ENCODE measurements at places on chromosomes 13 and 19.

DNA sequence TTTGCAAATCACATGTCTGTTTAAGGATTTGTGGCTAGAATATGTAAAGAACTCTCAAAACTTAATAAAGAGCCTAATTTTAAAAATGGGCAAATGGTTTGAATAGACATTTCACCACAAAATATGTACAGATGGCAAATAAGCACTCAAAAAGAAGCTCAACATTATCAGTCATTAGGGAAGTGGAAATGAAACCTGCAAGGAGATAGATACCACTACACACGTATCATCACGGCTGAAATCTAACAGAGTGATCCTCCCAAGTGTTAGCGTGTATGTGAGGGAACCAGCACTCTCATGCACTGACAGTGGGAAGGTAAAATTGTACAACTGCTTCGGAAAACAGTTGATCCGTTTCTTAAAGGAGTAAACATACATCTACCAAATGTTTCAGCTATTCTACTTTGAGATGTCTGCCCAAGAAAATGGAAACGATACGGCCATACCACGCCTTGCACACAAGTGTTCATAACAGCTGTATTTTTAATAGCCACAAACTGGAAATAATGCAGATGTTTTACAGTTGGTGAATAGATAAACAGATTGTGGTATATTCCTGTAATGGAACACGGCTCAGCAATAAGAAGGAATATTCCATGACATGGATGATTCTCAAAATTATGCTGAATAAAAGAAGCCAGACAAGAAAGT lies 14.5 kb downstream of the ARHGEF7 start:
- no peak for DNase-seq

DNA sequence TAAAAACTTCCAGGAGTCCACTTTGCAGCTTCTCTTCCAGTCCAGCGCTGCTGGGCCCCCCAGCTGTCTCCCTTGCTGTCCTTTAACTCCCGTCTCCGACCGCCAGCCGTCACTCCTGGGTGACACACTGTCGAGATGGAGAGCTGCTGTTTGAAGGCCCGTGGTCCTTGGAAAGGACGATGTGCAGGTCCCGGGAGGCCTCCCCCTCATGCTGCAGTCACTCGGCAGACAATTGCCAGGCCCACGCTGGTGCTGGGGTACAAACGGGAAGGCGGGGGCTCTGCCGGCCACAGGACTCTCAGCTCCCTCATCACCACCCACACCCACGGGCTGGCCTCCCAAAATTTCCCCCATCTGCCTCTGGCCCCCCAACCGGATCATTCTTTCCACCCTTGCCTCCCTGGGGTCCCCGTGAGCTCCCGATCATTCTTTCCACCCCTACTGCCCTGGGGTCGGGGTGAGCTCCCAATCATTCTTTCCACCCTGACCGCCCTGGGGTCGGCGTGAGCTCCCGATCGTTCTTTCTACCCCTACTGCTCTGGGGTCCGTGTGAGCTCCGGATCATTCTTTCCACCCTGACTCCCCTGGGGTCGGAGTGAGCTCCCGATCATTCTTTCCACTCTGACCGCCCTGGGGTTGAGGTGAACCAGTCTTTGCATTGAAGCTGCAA lies 16.0 kb upstream of the ZNF554 start:
- DNase-seq: no peak

GRCh38 chr13:113722921-113723320 lies 36.1 kb upstream of the TMEM255B start:
- no peak for DNase-seq

GRCh38 chr13:51423766-51424165 lies 29.1 kb downstream of the INTS6 start:
- DNase-seq: no peak

- no peak for DNase-seq
Measured at GRCh38 chr19:2529473-2529918, 53.6 kb downstream of the GADD45B start.

DNA sequence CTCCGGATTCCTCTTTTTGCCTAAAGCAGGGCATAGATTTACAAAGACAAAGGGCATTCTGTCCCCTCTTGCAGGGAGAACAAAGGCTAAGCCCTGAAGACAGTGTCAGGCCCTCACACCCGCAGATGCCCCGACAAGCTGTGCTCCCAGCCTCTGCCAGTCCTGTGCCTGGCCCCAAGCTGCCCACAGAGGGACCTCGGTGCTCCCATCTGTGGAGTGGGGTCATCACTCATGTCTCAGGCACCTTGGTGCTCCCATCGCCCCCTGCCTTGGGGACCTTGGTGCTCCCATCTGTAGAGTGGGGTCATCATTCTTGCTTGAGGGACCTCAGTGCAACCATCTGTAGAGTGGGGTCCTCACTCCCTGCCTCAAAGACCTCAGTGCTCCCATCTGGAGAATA lies 24.3 kb downstream of the C13orf46 start:
- no peak for DNase-seq

GRCh38 chr13:73997964-73998363 lies 136.2 kb downstream of the KLF12 start:
- no peak for DNase-seq

- DNase-seq: peak; percentile 58
Measured at GRCh38 chr19:45955905-45956608, 17.6 kb downstream of the NOVA2 start.

- DNase-seq: no peak
Measured at GRCh38 chr13:27691207-27691606, 69.5 kb downstream of the POLR1D start.

- no peak for DNase-seq
Measured at GRCh38 chr19:27746691-27747380, 1466.1 kb downstream of the UQCRFS1 start.

DNA sequence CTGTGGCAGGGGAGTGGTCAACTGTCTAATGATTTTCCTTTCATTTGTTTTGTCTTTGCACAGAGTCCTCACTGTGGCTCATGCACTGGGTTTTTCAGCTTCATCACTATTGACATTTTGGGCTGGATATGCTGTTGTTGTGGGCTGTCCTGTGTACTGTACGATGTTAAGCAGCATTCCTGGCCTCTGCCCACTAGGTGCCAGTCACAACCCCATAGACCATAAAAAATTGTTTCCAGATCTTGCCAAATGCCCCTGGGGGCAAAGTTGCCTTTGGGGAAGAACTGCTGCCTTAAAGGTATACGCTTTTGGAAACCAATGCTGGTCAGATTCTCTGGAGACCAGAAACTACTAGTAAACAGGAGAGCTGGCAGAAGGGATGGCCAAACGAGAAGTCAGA lies 310.4 kb downstream of the SPRY2 start:
- peak; percentile 9 for DNase-seq

DNA sequence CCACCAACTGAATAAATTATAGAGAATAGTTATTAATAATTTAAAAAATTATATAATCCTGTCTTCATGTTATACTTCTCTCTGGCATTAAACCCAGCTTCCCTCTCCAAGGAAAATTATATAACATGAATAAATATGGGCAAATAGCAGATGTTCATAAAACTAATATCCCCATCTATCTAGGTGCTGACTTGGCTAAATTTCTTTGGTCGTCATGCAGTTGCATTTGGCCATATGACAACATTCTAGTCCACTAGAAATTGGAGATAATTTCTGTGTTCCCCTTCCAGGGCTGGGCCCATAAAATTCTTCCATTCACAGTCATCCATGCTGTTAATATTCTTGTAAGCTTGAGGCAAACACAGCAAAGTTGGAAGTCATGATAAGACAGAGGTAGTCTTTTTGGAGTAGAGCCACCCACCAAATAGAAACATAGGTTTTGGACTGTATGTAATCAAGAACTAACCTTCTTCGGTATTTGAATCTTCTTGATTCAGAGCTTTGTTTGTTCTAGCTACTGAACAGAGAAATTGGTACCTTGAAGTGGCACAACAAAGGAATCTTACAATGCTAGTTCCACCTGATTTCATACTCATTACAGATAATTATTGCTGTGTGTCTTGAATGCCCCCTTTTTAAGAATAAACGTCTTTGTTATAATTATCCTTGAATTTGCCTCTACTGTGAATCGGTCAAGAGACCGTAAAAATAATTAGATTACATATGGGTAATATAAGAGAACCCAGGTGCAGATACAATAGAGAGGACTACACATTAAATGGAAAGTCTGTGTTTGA lies 678.5 kb upstream of the PCDH20 start:
- no peak for DNase-seq

- DNase-seq: peak; percentile 38
Measured at GRCh38 chr13:51913421-51914136, 51.8 kb downstream of the CCDC70 start.

- DNase-seq: no peak
Measured at GRCh38 chr13:24254146-24254841, 55.1 kb upstream of the C1QTNF9 start.

- no peak for DNase-seq
Measured at GRCh38 chr13:111451402-111451801, 131.0 kb downstream of the TEX29 start.

DNA sequence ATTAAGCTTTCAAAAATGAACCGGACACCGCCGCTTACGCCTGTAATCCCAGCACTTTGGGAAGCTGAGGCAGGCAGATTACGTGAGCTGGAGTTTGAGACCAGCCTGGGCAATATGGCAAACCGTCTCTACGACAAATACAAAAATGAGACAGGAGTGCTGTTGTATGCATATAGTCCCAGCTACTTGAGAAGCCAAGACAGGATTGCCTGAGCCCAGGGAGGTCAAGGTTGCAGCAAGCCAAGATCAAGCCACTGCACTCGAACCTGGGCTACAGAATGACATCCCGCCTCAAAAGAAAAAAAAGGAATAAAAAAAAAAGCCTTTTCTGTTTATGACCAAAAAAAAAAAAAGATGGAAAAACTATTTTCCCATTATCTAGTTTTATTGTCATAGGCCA lies 96.4 kb downstream of the RBM26 start:
- no peak for DNase-seq

- DNase-seq: no peak
Measured at GRCh38 chr13:38636761-38637160, 50.1 kb upstream of the FREM2 start.

DNA sequence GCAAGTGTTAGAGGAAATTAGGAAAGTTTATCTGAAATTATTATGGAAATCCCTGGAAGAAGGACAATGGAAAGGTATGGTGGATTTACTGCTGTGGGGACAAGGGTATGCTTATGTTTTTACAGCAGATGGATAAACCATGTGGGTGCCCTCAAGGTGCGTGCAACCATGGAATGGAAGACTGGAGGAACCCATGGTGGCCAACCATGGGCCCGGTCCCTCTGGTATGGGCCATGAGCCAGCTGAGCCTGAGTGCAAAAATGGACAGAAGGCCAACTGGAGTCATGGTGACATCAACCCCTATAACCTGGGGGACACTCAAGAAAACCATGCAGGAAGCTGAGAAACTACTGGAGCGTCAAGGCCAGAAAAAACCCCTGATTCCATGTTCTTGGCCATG lies 46.1 kb upstream of the ZNF726 start:
- no peak for DNase-seq

GRCh38 chr19:39878398-39878797 lies 32.2 kb upstream of the FBL start:
- no peak for DNase-seq

GRCh38 chr19:30525383-30525782 lies 153.2 kb downstream of the ZNF536 start:
- DNase-seq: no peak

- no peak for DNase-seq
Measured at GRCh38 chr19:47757617-47758442, 12.5 kb downstream of the NOP53 start.

- DNase-seq: no peak
Measured at GRCh38 chr13:111265701-111266035, 54.8 kb upstream of the TEX29 start.

- DNase-seq: no peak
Measured at GRCh38 chr19:32129141-32129540, 216.3 kb upstream of the ZNF507 start.

- peak; percentile 45 for DNase-seq
Measured at GRCh38 chr13:39603424-39603947, 493 bp upstream of the LHFPL6 start.

- DNase-seq: no peak
Measured at GRCh38 chr13:75901501-75901900, 265.4 kb downstream of the LMO7 start.

DNA sequence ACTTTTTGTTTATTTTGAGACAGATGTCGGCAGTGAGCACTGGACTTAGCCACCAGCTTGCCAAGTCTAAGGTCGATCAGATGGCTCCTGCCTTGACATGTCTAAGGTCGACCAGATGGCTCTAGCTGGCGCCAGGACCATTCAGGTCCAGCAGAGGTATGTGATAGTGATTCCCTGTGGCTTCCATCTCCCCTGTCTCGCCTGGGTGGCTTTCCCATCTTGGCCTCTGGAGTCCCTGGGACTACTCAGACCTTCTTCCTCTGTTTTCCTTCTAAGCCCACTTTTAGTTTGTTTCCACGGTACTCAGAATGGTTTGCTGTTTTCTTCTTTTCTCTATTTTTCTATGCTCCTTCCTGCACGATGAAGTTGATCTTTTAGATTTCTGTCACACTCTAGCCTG lies 1435.7 kb downstream of the UQCRFS1 start:
- DNase-seq: no peak

- no peak for DNase-seq
Measured at GRCh38 chr13:89726690-89727435, 1620.6 kb upstream of the MIR17HG start.

GRCh38 chr19:40596608-40597328 lies 4.4 kb upstream of the LTBP4 start:
- no peak for DNase-seq

- DNase-seq: no peak
Measured at GRCh38 chr13:48158915-48159314, 64.0 kb upstream of the MED4 start.

DNA sequence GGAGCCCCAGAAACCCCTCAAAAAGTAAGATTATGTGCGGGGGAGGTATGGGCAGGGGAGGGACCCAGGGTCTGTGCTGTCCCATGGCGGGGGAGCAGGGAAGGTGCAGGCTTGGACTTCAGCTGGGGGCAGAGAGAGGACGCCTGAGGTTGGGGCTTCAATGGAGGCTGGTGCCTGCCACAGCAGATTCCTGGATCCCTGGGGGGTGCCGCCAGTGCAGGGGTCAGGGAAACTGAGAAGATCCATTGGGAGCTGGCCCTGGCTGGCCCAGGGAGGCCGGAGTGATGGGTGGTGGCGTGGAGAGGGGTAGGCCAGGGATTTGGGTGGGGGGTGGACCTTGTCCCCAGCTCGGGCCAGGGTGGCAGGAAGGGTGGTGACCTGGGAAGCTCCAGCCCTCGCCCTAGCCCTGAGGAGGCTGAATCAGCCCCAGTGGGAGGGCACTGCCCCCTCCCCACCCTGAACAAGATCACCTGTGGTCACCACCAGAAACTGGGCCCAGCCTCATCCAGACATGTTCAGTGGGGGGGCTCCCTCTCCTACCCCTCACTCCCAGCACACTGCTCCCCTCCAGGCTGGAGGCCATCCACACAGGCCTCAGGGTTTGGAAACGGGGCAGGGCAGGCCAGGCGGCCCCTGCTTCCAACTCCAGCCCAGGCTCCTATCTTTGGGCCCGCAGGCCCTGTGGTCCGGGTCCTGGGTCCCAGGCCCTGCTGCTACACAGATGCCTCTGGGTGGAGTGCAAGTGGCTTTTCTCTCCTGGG lies 1.4 kb downstream of the NKPD1 start:
- no peak for DNase-seq

- DNase-seq: no peak
Measured at GRCh38 chr13:49407068-49407467, 36.8 kb downstream of the CAB39L start.

GRCh38 chr13:79628463-79628862 lies 147.5 kb downstream of the NDFIP2 start:
- DNase-seq: no peak

Data from brain (organoid and tissue), 16 donors.